ENCODE measurements at places on chromosomes 1 and 21.

GRCh38 chr1:70204600-70204999 lies 779 bp downstream of the LRRC40 start:
- no peak for DNase-seq

DNA sequence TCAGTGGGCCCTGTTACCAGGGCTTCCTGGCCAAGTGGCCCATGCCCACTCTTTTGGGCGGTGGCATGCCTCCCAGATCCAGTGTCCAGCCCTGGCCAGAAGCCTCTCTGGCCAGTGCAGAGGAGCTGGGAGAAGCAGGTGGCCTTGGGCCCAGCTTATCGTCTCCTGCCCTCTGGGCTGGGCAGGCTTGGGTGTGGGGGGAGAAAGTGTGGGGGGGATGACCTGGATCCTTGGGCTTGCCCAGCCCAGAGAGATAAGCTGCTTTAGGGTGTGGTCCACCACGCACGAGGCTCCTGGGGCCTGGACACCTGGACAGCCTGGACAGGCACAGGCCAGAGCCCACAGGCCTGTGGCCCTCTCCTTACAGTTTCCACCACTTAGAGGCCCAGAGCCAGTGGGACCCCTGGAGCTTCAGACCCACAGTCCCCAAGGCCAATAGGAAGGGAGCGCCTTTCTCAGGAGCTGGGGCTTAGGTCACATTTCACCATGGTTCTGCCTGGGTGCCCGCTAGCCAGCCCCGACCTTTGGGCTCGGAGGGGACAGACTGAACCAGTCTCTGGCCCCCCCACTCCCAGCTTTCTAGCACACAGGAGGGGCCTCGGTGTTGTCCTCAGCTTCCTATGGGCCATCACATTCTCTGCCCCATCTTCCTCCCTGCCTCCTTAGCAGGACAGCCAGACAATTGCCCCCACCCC lies 1.8 kb downstream of the ESPN start:
- DNase-seq = no peak

- DNase-seq = no peak
Observed at GRCh38 chr1:16167331-16168143, 11.7 kb upstream of the EPHA2 start.

- no peak for DNase-seq
Observed at GRCh38 chr1:75471252-75471651, 139.7 kb downstream of the SLC44A5 start.

DNA sequence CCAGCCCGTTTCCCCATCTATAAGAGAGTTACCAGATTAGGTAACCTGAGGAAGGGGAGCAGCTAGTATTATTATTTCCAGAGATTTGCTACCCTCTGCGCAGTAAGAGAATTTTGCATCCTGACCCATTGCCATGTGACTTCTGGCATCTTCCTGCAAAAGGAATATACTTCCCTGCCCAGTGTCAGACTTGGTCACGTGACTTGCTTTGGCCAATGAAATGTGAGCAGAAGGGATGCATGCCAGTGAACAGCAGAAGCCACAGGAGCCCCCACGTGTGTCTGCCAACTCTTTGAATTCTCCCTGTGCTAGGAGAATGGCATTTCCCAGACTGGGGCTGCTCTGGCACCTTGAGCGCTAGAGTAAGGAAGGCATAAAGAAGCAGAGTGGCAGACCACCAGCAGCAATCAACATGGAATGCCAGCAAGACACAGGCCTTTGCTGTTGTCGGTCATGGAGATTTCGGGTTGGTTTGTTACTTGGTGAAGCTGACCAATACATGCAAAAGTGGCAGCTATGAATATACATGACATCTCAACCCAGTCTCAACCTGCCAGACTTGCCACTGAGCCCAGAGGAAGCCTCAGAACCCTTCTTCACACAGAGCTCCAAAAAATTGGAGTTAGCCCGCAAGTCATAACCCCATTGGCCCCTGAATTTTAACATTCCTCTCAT lies 26.4 kb upstream of the SDHB start:
- DNase-seq = no peak

GRCh38 chr1:35029761-35030160 lies 2.0 kb downstream of the ZMYM6 start:
- no peak for DNase-seq

GRCh38 chr1:58585166-58585565 lies 8.1 kb upstream of the TACSTD2 start:
- no peak for DNase-seq

- no peak for DNase-seq
Observed at GRCh38 chr1:191575180-191575579, 583.1 kb upstream of the RGS18 start.

- no peak for DNase-seq
Observed at GRCh38 chr1:244171241-244171985, 120.3 kb downstream of the ZBTB18 start.

DNA sequence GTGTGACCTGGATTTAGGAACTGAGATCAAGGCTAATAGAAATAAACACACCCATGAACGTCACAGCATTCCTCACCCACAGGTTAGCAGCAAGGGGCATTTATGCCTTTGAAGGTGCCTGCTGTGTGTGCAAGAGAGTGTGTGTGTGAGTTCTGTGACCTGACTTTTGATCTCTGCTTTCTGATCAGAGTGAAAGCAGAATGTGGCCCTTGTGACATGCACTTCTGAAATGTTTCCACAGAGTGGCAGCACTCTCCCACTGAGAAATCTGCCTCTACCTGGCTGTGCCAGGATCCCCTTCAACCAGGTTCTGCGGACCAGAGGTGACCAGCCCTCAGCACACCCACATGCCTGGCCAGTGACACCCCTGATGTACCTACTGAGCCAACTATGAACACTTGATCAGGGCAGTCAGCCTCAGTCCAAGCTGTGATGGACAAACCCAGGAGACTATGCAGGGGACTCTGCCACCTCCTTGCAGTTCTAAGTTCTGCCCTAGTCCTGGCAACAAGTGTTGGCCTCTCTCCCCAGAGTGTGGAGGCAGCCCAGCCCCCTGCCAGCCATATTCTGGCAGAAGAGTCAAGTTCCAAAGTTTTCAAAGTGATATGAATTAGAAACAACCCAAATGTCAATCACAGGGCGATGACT lies 41.0 kb downstream of the RXRG start:
- DNase-seq = no peak

DNA sequence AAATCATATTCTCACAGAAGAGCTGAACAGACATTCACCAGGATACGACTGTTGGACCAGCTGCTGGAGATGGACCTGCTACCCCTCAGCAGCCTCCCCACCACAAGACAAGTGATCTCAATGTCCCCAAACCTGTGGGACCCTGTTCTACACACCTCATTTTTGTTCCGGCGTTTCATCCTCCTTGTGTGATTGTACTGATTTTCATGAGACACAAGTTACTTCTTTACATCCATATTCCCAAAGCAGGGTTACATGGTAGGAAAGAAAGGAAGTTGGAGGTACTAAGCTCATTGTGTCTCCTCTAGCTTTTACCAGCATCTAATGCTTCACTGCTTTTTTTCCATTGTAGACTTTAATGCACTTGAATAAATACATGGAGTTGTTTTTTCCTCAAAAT lies 8.7 kb downstream of the ADAMTS1 start:
- DNase-seq = no peak

DNA sequence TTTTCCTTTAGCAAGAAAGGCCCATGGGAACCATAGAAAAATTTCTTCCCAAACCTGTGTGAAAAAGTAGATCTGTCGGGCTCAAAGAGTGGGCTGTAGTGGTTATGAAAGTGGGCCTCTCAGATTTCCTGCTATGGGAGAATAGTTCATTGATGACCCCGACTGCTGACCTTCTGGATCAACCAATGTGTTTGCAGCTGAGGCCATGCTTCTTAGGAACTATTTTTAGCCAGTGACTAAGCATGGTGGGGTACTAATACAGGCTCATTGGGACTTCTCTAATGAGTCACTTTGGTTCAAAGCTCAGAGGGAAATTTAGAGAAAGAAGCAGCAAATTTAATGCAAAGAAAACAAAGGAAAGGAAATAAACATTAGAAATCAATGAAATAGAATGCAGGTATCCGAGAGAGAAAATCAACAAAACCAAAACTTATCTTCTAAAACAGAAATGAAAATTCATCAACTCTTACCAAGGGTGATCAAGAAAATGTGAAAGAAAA lies 12.6 kb upstream of the PSMA5 start:
- DNase-seq = no peak

DNA sequence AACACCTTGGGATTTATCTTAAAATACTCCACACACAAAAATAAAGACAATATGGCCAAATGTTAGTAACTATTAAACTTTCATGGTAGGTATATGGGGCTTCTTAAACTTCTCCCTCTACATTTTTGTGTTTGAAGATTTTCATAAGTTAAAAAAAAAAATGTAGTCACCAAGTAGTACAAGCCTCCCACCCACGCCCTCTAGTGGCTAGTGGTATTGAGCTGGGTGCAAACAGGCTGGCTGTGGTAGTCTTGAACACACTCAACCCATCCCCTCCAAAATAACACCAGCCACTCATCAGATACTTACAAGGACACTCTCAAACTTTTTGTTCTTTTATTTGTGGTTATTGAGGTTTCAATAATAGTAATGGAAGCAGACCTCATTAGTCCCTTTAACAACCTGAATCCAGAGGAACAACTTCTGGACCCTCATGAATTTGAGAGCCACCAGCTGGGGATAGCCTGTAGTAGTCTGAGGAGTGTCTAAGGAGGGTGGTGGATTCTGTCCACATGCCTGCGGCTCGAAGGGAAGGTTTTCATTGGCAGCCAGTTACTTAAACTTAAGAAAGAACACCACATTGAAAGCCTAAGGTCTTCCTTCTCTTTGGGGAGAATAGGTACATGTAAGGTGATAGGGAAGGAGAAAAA lies 15.6 kb downstream of the RD3 start:
- no peak for DNase-seq

GRCh38 chr1:245834002-245834401 lies 673.1 kb downstream of the SMYD3 start:
- DNase-seq = no peak

DNA sequence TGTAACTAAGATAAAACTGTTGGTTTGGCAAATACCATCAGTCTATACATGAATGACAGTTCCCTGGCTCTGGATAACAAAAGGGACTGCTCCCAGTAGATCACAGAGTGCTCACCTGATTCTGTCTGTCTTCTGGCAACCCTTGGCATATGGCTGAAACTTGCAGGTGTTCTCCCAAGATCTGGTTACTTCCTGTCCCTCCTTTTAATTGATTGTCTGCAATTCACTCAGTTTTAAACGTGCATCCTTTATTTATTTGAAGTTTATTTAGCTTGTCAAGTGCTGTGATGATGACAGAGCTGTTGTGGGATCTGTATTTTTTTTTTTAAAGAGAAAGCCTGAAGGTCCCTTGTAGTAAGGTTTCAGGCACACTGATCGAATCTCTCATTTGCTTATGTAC lies 3.4 kb downstream of the KCNA3 start:
- DNase-seq = no peak

GRCh38 chr1:104989012-104989411 lies 1239.3 kb downstream of the AMY1C start:
- DNase-seq = no peak

- no peak for DNase-seq
Observed at GRCh38 chr1:65148548-65149350, 746 bp downstream of the AK4 start.

DNA sequence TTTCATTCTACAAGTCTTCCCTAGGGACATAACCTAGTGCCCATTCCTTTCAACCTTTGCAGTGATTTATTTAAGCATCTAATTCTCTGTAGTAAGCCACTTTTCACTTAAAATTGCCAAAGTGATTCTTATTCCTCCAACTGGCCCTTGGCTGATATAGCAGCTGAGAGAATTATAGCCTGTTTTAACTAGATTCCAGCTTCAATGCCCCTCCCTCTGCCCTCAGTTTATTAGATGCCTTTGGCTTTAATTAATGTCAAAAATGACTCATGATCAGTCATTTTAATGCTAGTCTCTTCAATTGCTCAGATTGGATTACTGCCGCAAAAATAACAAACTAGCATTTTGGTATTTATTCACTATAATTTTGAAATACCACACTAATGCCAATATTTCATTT lies 145.4 kb upstream of the KCTD3 start:
- DNase-seq = no peak

DNA sequence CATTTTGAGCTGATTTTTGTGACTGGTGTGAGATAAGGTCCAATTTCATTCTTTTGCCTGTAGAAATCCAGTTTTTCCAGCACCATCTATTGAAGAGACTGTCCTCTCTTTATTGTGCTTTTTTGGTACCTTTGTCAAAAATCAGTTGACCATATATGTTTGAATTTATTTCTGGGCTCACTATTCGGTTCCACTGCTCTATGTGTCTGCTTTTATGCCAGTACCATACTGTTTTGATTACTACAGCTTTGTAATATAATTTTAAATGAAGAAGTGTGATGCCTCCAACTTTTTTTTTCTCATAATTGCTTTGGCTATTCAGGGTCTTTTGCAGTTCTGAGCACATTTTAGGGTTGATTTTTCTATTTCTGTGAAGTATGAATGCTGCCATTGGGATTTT lies 69.0 kb downstream of the LAMC2 start:
- no peak for DNase-seq

GRCh38 chr21:16473988-16474387 lies 744.2 kb downstream of the USP25 start:
- DNase-seq = no peak

- DNase-seq = no peak
Observed at GRCh38 chr1:233479110-233479890, 134.6 kb upstream of the KCNK1 start.

DNA sequence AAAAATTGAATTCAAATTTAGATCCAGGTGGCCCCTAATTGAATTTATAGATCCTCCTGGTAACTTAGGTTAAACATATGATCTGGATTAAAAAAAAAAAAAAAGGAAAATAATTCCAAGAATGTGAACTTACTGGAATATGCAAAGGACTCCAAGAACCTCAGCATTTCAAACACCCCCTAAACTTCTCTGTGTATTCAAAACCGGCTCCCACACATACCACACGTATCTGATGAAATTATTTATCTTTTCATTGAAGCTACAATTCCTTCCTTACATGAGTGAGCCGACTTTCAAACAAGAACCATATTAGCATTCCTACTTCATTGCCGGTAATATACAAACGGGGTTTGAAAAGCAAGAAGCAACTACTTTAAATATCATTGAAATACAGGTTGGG lies 61.4 kb upstream of the FMN2 start:
- no peak for DNase-seq

DNA sequence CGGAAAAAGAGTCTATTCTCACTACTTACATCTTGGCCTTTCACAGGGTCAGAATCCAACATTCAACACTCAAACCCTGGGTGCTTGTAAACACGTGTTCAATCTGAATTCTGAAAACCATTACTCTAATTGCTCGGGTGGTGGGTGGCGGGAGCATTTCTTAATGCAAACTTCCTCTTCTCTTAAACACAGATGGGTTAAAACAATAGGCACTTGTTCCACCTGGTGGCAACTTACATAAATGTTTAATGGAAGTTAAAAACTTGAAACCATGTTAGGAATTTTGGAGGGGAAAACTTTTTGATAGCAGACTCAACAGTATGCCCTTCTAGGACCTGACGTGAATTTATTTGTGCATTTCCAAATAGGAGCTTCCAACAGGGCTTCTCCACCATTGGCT lies 23.4 kb upstream of the TDRD10 start:
- no peak for DNase-seq

DNA sequence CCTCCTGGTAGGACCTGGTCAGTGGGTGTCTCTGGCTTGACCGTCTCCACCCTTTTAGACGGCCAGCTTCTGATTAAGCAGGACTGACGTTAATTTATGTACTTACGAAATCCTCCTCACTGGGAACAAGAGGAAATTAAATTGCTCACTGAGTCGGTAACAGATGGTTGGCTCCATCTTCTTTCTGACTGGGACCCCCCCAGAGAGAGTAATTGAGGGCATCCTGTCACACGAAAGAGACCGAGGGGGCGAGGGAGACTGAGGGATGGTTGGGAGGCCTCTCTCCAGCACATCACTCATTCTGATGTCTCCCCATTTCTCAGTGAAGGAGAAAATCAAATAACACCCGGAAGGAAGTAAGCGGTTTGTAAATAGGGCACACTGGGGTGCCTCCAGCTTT lies 104.8 kb downstream of the OMA1 start:
- DNase-seq = no peak

All from NCI-H187 treated with DMSO at 0.1 percent for 48 hours (cell line).